T-helper 1 cell (primary cell): ENCODE measurements at places on chromosomes 4 and X.

GRCh38 chrX:130159776-130160175, 5.9 kb downstream of the AIFM1 start:
- DNase-seq: no peak

- DNase-seq: no peak
Observed at GRCh38 chr4:169657470-169658107, 37.2 kb downstream of the CLCN3 start.

DNA sequence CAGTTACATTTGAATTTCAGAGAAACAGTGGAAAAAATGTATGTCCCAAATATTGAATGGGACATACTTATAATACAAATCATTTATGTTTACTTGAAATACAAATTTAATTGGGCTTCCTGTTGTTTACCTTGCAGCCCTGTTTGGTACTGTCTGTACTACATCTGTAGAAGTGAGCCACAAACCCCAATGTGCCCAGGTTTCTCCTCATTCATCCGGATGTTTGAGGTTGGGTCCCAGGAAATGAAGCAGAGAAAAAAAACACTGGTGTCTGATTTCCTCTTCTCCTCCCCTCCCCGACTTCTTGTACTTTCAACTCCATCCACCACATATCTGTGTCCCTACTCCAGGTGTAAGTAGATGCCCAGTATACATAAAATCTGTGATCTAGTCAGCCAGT, 27.1 kb upstream of the SCRG1 start:
- no peak for DNase-seq

GRCh38 chr4:173420324-173420752, 21.4 kb upstream of the SCRG1 start:
- no peak for DNase-seq

- no peak for DNase-seq
Observed at GRCh38 chr4:73438582-73439215, 2.7 kb downstream of the AFP start.

DNA sequence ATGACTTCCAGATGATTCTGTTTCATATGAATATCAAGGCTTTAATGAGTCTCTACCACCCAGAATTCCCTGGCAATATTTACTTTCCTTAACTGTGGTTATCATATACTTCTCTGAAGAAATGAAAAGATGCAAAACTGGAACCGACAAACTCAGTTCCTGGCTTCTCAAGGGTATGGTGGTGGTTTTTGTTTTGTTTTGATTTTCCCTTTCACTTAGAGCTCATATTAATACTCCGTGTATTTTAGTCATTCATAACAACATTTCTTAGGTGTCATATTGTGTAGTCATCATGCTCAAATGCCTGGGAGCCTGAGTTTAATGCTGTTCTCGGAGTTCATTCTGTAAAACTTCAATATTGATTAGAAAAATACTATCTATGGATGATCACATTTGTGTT, 665 bp downstream of the TRPC5OS start:
- DNase-seq: no peak

GRCh38 chr4:103075435-103075893, 1.1 kb downstream of the SLC9B2 start:
- DNase-seq: no peak

- DNase-seq: no peak
Observed at GRCh38 chr4:152448854-152449253, 87.0 kb downstream of the FBXW7 start.

DNA sequence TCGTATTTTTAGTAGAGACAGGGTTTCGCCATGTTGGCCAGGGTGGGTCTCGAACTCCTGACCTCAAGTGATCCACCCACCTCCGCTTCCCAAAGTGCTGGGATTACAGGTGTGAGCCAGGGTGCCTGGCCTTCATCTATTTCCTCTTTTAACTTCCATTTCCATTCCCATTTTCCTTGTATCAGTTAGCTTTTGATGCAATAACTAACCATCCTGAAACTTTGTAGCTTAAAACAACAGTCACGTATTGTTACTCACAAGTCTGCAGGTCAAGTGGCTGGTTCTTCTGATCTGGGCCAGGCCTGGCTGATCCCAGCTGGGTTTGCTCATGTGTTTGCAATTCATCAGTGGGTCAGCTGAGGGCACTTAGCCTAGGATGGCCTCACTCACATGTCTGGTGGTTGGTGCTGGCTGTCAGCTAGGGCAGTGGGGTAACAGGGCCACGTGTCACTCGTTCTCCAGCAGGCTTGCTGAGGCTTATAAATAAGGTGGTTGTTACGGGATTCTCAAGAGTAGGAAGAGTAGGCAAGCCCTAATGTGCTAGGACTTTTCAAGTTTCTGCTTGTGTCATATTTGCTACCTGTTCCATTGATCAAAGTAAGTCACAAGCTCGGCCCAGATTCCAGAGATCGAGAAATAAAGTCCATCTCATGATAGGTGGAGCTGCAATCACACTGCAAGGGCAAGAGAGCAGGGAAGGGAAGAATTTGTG, 88.2 kb downstream of the SOWAHB start:
- DNase-seq: no peak

- DNase-seq: no peak
Observed at GRCh38 chrX:41909068-41909467, 14.3 kb downstream of the CASK start.

DNA sequence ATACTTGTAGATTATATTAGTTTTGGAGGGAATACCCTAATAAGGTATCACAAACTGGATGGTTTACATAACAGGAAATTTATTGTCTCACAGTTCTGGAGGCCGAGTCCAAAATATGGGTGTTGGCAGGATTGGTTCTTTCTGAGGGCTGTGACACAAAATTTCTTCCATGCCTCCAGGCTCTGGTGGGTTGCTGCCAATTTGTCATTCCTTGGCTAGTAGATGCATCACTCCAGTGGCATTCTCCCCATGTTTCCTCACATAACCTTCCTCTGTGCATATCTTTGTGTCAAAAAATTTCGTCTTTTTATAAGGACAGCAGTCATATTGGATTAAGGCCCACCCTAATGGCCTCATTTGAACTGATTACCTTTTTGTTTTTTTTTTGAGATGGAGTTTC, 49.3 kb downstream of the APELA start:
- no peak for DNase-seq

DNA sequence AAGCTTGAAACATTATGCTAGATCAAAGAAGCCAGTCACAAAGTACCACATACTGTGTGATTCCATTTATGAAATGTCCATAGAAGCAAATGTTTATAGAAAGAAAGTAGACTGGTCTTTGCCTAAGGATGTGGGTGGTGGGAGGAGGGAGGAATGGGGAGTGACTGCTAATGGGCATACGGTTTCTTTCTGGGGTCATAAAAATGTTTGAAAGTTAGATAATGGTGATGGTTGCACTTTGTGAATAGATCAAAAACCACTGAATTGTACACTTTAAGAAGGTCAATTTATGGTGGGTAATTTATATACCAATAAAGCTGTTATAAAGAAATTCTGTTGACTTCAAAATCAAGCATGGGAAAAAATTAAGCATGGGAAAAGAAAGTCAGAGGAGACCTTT, 56.6 kb downstream of the FAM13A start:
- no peak for DNase-seq

- DNase-seq: no peak
Observed at GRCh38 chr4:123060039-123060770, 137.8 kb upstream of the NUDT6 start.

DNA sequence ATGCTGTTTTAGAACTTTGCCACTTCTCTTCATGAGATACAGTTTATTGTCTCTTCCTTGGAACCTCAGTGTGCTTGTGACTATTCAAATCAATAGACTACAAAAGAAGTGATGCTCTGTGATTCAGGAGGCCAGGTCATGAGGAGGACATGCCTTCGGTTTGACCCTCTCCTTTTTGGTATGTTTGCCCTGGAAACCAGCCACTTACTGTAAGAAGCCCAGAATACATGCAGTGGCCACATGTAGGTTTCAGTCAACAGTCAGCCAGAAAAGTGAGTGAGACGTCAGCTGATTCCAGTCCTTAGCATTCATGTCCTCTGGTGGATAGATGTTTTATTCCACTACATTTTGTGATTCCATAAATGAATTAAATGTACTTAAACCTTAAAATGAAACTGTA, 328.7 kb downstream of the PCDH18 start:
- no peak for DNase-seq

- no peak for DNase-seq
Observed at GRCh38 chr4:47577779-47578553, 92.9 kb downstream of the ATP10D start.

GRCh38 chr4:187212446-187213080, 488.9 kb upstream of the FAT1 start:
- DNase-seq: no peak

DNA sequence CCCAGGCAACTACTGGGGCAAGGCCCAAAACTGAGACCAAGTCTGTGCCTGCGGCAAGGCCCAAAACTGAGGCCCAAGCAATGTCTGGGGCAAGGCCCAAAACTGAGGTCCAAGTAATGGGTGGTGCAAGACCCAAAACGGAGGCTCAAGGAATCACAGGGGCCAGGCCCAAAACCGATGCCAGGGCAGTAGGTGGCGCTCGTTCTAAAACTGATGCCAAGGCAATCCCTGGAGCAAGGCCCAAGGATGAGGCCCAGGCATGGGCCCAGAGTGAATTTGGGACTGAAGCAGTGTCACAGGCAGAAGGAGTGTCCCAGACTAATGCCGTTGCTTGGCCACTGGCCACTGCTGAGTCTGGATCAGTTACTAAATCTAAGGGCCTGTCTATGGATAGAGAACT, 2.7 kb downstream of the GPRASP2 start:
- no peak for DNase-seq

- DNase-seq: no peak
Observed at GRCh38 chr4:182143822-182144625, 99.2 kb upstream of the TENM3 start.

- no peak for DNase-seq
Observed at GRCh38 chrX:11929476-11929875, 171.4 kb downstream of the MSL3 start.

DNA sequence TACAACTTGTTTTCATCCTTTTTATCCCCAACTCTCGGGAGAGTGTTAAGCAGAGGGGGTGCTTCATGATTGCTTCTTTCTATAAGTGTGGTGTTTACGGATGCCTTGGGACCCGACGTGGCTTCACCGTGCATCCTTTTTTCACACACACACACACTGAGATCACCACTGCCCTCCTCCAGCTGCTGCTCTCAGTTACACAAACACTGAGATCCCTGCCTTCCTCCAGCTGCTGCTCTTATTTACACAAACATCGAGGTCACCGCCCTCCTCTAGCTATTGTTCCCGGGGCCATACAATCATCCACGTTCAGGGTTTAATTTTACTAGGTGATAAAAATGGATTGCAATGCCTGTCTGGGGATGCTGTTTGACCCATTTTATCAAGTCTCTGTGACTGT, 155.4 kb upstream of the FAM9B start:
- DNase-seq: no peak

DNA sequence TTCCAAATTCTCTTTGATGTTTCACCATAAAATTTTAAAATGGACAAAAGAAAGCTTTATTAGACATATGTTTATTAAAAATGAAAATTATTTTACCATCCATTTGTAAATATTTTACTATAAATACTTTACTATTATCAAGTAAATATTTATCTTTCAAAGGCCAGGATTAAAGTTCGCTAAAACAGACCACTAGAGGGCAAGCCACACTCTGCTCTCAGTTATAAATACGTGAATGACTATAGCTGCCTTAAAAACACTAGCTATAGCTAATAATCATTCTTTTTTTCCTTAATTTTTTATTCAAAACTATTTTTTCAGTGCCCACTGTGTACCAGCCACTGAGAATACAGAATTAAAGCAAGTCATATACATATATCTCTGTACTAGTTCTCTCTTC, 38.6 kb downstream of the UNC5C start:
- DNase-seq: no peak

DNA sequence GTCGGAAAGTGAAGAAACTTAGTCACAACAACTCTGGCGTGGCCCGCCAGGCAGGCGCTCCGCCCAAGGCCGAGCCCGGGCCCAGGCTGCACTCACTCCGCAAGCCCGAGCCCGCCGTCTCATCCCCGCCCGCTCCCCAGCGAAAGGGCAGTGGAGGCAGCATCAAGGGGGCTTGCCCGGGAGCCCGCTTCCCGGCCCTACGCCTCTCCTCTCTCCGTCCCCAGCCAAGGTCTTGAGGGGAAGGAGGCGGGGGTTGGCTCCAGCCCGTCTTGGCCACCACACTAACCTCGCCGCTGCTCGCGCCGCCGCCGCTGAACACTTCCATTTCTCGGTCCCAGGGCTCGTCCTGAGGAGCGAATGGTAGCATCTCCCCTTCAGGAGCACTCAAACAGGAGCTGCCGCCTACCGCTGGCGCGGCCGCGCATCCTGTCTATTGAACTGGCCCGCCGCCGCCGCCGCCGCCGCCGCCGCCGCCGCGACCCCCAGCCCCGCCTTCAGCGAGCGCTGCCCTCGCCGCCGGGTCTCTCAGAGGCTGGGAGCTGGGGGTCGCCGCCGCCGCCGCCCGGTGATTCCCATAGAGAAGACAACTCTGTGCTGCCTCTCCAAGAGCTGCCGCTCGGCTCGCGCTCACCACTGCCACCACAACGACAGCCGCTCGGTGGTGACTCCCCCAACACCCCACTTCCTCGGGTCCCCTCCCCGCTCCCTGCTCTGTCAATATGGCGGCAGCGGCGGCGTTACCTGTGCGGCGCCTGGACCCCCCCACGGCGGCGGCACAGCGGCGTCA, at the start of gene RPS6KA6:
Gene RPS6KA6, minus strand, starts transcription at position 667 of the 787 bp plus-strand sequence. Its CDS starts 300 bp downstream, at position 367.
- no peak for DNase-seq

DNA sequence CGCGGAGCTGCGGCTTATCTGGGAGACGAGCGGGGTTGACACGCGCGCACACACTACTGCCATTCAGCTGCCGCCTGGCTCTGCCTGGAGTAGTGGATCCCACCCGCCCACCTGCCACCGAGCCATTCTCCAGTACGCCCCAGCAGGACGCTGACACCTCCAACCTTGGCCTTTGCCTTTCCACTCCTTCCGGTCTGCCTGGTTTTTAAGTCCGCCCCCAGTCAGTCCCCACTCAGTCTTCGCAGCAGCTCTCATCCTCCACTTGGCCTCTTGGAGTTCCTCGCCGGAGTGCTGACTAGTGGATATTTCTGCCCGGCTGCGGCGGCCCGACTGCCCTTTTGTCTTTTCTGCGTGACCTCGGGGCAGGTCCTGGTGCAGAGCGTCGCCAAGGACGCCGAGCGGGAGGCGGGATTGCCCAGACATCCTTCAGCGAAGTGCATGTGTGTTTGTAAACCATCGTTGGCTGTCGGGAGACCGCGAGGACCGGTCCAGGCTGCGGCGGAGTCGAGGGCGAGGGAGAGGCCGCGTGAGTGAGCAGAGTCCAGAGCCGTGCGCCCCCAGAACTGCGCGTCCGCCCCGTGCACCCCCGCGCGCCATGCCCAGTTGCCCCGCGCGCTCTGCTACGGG, 1.1 kb downstream of the SLIT2 start:
- no peak for DNase-seq

DNA sequence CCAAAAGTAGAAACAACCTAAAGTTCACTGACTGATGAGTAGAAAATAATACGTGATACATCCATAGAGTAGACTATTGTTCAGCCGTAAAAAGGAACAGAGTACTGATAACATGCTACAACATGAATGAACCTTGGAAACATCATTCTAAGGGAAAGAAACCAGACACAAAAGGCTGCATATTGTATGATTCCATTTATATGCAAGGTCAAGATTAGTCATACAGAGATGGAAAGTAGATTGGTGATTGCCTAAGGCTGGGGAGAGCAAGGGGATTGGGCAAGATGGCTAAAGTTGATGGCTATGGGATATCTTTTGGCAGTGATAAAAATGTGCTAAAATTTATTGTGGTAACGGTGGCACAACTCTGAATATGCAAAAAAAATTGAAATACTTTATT, 209.1 kb downstream of the RELL1 start:
- no peak for DNase-seq

- no peak for DNase-seq
Observed at GRCh38 chrX:107691024-107691448, 62.7 kb downstream of the PRPS1 start.

GRCh38 chr4:143337600-143338287, 1.1 kb downstream of the GAB1 start:
- no peak for DNase-seq

GRCh38 chr4:180156684-180157083, 2086.5 kb upstream of the TENM3 start:
- DNase-seq: no peak
